ENCODE measurements at places on chromosomes 7 and 10. TPM values are rescaled to one million over a fixed set of nuclear protein-coding genes. Genes with fewer than 3 reads are reported as not detected.
A peak's percentile ranks its signal among the peaks of the same experiment; 100 is the strongest.

GRCh38 chr7:24572016-24572392 is 1.2 kb upstream of the PALS2 start:
- no peak for DNase-seq

GRCh38 chr7:22853674-22854157 is 31.1 kb upstream of the TOMM7 start:
- no peak for DNase-seq

The SCIN gene
- 1.7 TPM for total RNA-seq

- peak; percentile 10 for DNase-seq
Measured at GRCh38 chr10:87760195-87760905, 57.7 kb downstream of the ATAD1 start.

GRCh38 chr7:11742496-11742895 is 89.5 kb downstream of the THSD7A start:
- no peak for DNase-seq

The ADRA2A gene
- 0.31 TPM for total RNA-seq

GRCh38 chr7:94374721-94375566 is 19.8 kb upstream of the COL1A2 start:
- peak; percentile 98 for DNase-seq

The HOXA6 gene
- 1.0 TPM for total RNA-seq

GRCh38 chr7:141359262-141359661 is 191.9 kb upstream of the AGK start:
- no peak for DNase-seq

DNA sequence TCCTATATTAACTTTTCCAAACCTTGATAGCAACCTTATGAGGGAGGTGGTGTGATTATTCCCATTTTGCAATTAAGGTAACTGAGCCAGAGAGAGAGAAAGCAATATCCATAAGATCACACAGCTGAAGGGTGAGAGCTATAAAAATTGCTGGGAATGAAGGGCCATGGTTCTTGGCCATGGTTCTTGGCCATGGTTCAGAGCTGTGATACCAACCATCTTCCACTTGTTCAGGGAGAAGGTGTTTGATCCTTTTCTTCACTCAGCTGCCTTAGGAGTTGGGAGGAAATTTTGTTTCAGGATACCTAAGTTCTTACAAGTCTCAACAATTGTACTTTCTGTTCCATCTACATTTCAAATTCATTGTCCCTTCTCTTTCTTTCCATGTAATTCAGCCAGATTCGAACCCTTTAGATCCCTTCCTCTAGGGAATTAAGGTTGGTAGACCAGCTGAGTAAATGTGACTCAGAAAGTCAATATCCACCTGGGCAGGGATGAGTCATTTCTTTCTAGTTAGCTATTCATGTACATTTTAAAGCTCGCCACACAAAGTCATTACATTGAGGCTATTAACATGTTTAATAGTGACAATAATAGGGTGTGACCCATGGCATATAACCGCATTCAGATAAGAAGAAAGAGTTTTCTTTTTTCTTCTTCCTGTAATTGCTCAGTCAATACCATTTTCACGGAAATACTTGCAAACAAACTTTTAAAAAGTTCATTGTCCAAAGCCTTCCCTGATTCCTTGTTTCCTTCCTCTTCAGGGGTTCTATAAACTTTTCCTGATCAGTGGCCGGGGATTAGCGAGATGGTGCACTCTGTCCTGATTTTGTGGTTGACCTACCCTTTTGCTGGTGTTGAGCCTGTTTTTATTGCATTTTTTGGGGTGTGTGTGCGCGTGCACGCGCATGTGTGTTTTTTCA is 143.4 kb downstream of the TCF7L2 start:
- DNase-seq, result no peak

- no peak for DNase-seq
Measured at GRCh38 chr10:103784723-103785418, 70.5 kb downstream of the SH3PXD2A start.

GRCh38 chr7:121329191-121330052 is 622 bp downstream of the WNT16 start:
- DNase-seq, result no peak

Data from myocyte (in vitro differentiated cells).